ENCODE measurements at places on chromosomes 5 and 9.

- peak; percentile 68 for DNase-seq
Measured at GRCh38 chr5:1523793-1524480, at the start of gene LPCAT1. Gene LPCAT1, minus strand, starts transcription at chr5:1523960. Its CDS starts 116 bp downstream, at chr5:1523844.

- DNase-seq = no peak
Measured at GRCh38 chr9:120486347-120486746, 93.6 kb downstream of the CDK5RAP2 start.

DNA sequence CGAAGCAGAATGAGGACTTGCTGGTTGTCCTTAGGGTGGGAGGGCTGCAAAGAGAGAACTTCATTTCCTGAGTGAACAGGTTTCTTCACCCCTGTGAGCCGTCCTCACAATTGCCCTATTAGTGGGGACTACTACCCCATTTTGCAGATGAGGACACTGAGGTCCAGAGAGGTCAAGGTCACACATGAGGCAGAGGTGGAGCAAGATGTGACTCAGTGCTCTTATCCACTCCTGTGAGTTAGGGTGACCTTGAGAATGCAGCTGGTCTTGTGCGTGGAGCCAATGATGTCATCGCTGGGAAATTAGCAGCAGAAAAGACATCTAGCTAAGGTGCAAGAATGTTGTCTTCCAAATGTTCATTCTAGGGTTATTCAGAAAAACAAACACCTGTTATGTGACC lies 26.9 kb downstream of the GPRIN1 start:
- DNase-seq = no peak

DNA sequence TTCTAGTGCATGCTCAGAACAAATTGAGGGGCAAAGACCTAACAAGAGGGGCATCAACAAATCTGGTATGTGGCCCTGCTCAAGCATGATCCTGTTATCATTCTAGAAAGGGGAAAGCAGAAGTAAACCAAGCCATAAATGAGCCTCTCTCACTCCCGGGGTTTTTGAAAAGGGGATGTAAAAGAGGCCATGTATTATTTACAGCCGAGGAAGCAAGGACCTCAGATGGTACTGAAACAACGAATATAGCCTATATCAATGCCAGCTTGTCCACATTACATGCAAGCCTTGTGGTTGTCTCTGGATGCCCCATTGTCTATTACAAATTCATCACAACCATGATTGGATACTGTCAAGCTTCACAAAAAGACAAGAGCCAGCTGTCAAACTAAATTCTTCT lies 211.3 kb downstream of the DCP2 start:
- no peak for DNase-seq

- no peak for DNase-seq
Measured at GRCh38 chr5:172891716-172892421, 57.8 kb downstream of the ERGIC1 start.

- DNase-seq = no peak
Measured at GRCh38 chr5:38373743-38374142, 115.4 kb downstream of the EGFLAM start.

- no peak for DNase-seq
Measured at GRCh38 chr9:82912645-82913044, 150.3 kb downstream of the RASEF start.

GRCh38 chr5:122053181-122054109 lies 24.6 kb downstream of the LOX start:
- DNase-seq = no peak

GRCh38 chr5:6317116-6317798 lies 61.1 kb downstream of the MED10 start:
- no peak for DNase-seq

DNA sequence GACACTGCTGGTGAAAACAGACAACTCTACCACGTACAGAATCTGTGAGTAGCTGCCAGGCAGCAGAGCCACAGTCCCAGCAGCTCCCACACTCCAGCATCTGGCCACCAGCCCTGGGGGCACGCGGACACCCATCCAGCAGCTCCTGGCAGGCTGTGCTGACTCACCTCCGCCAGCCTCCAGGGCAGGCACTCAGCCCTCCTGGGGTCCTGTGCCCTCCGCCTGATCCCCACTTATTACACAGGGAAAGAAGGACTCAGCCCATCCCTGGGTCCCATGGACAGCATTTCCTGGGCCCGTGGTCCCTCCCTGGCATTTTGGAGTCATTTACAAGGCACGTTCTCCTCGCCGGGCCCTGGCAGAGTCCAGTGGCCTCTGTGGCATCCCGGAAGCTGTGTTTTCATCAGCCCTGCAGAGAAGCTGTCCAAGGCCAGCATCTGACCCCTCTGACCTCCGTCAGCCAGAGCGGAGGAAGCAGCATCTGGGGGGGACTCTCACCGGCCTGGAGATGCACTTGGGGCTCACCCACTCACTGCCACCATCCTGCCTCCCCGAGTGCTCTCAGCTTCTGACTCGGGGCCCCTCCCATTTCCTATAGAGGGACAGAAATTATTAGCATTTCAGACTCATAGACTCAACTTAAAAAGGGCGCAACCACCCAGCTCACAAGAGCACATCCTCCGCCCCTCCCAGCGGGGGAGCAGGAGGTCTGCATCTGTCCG lies 21.6 kb downstream of the PAEP start:
- no peak for DNase-seq

DNA sequence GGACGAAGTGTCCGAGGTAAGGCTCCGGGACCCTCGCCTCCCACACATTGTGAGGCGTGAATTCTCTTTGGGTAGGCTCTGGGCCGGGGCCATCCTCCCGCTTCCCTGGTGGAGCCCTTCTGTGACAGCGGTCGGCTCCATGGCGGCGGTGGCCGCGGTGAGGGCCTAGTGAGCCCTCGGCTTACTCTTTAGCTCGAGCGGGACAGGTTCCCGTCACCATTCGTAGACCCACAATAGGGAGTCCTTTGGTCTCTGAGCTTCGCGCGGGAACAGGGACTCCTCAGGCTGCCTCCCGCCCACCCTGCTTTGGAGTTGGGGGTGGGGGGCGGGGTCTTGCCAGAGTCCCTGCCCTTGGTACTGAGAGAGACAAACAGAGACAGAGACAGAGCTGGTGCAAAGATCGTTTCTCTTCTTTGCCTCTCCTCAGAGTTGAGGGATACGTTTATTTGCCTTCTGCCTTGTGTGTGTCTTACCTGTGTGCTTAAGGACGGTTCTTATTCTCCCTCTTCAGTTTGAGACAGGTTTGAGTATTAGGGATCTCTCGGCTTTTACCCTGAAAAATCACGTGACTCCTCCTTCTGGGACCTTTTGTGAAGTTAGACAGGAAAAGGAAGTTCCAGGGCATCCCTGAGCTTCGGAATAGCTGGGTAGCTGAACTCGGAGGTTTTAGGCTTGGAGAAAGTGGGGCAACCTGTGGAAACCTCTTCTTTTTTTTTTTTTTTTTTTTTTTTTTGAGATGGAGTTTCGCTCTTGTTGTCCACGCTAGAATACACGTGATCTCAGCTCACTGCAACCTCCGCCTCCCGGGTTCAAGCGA lies 833 bp downstream of the ANKHD1 start:
- peak; percentile 23 for DNase-seq

- no peak for DNase-seq
Measured at GRCh38 chr5:131384616-131385214, 120.9 kb downstream of the CDC42SE2 start.

DNA sequence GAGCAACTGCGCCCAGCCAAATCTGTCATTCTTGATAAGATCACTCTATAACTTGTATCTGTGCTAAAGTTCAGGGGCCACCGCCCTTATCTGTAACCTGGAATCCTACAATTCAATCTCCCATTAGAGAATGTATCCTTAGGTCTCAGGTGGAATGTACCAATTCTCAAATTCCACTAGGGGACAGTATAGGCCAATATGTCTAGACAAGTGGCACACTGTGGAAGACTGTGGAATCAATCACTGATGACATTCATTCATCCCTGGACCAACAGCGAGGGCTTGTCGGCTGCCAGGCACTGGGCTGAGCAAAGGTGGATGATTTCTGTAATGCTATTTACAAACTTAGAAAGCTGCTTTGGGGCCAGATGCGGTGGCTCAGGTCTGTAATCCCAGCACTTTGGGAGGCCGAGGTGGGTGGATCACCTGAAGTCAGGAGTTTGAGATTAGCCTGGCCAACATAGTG lies 28.7 kb upstream of the MEGF9 start:
- no peak for DNase-seq

- no peak for DNase-seq
Measured at GRCh38 chr5:110032376-110032775, 342.6 kb downstream of the MAN2A1 start.

DNA sequence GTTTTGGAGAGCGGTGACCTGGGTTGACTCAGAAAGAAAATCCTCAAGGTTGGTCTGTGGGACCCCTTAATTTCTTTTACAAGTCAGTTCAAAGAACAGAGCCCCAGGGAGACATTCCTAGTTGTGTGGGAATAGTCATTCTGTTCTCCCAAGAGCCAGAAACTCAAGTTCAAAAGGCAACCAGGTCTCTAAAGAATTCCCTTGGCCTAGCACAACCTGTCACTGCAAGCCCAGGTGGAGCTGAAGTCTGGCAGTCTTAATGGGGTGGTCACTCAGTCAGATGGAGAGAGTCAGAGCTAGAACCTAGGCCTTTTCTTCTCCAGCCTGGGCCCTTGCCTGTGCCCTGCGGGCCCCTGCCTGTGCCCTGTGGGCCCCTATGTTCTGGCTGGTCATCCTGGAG lies 37.5 kb upstream of the CDKN2AIPNL start:
- no peak for DNase-seq

DNA sequence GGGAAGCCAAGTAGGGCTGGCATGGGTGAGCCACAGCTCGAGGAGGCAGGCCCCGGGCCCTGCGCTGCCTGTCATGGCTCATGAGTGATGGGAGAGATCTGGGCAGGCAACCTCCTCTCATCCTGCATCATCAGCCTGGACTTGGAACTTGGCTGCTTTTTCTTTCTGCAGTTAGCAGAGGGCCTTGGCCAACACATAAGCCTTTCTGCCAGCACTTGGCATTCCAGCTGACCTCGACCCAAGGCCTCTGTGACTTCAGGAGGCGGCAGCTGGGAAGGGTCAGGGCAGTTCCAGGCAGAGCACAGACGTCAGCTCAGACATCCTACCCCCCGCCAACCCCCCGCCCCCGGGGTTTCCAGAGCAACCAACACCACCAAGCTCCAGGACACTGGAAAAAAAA lies 7.6 kb downstream of the S1PR3 start:
- DNase-seq = no peak

- no peak for DNase-seq
Measured at GRCh38 chr5:174234388-174234787, 188.9 kb downstream of the NSG2 start.

- peak; percentile 42 for DNase-seq
Measured at GRCh38 chr9:135701959-135702721, at the start of gene KCNT1. Gene KCNT1, plus strand, starts transcription at chr9:135702185. Its CDS starts 74 bp downstream, at chr9:135702259.

- DNase-seq = no peak
Measured at GRCh38 chr5:167156446-167156845, 1135.0 kb upstream of the WWC1 start.

DNA sequence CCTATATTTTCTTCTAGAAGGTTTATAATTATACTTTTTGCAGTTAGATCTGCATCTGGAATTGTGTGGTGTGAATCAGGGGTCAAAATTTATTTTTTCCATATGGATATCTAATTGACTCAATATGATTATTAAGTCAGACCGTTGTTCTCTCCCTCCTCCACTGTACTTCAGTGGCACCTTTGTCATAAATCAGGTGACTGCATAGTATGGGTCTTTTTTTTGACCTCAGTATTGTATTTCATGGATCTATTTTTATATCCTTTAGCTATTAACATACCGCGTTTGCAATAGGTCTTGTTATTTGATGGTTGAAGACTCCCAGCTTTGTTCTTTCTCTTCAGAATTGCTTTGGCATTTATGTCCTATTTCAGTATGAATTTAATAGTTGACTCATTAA lies 107.4 kb downstream of the BOD1 start:
- DNase-seq = no peak

- DNase-seq = no peak
Measured at GRCh38 chr9:122192261-122192875, 32.7 kb downstream of the MORN5 start.

GRCh38 chr9:118644066-118644465 lies 725.2 kb downstream of the BRINP1 start:
- no peak for DNase-seq

Data from T-helper 9 cell (primary cell).